RWPE2 (cell line): ENCODE measurements at places on chromosomes 1 and 21.

GRCh38 chr1:231554969-231555368, 26.5 kb downstream of the TSNAX start:
- no peak overlapping the region for H3K4me3 ChIP-seq
- no peaks in the 10 kb centered on the region for H3K4me1 ChIP-seq
- H3K36me3 ChIP-seq = no peaks in the 10 kb centered on the region
- no peak for DNase-seq

GRCh38 chr1:4166713-4167112, 266.6 kb upstream of the C1orf174 start:
- no peaks in the 10 kb centered on the region for H3K27me3 ChIP-seq
- no peak overlapping the region for H3K27ac ChIP-seq
- H3K36me3 ChIP-seq = no peaks in the 10 kb centered on the region
- no peak overlapping the region for H3K4me3 ChIP-seq

DNA sequence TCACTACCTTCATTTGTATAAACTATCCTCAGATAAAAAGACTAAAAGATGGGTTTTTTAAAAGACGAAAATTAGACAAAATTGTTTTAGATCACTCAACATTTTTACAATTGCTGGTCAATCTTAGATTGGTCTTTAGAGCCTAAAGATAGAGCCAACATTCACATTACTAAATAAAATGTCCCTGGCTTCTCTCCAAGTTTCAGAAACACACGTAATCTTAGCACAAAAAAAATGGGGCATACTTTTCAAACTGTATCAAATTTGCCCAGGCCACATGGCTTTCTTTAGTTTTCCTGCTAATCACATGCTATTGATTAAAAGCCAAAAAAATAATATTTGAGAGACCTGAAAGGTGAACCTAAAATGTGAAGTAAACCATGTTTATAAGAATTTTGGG, 288.1 kb downstream of the DPYD start:
- DNase-seq = no peak
- no peak overlapping the region for H3K27ac ChIP-seq
- no peaks in the 10 kb centered on the region for H3K27me3 ChIP-seq
- no peak overlapping the region for H3K4me3 ChIP-seq
- peaks cover 11% of the 10 kb centered on the region for H3K4me1 ChIP-seq
- no peaks in the 10 kb centered on the region for H3K36me3 ChIP-seq

DNA sequence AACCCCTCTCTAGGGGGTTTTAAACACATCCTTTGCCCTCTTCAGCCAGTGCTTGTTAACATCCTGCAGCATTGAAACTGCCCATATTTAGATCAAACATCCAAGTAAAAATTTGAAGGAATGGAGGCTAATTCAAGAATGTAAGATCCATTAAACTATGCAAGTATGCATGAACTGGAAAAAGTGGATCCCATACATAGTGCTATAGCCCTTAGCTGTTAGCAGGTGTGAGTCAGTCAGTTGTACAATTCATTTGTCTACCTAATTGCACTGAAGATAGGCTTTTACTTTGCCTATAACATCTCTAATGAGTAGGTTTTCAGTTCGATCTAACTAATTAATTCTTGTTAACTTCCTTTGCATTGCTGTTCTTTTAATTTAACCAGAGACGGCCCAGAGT, 270.9 kb downstream of the LMO4 start:
- H3K27me3 ChIP-seq = no peaks in the 10 kb centered on the region
- no peak for DNase-seq
- no peaks in the 10 kb centered on the region for H3K4me1 ChIP-seq
- H3K36me3 ChIP-seq = no peaks in the 10 kb centered on the region
- no peak overlapping the region for H3K27ac ChIP-seq

DNA sequence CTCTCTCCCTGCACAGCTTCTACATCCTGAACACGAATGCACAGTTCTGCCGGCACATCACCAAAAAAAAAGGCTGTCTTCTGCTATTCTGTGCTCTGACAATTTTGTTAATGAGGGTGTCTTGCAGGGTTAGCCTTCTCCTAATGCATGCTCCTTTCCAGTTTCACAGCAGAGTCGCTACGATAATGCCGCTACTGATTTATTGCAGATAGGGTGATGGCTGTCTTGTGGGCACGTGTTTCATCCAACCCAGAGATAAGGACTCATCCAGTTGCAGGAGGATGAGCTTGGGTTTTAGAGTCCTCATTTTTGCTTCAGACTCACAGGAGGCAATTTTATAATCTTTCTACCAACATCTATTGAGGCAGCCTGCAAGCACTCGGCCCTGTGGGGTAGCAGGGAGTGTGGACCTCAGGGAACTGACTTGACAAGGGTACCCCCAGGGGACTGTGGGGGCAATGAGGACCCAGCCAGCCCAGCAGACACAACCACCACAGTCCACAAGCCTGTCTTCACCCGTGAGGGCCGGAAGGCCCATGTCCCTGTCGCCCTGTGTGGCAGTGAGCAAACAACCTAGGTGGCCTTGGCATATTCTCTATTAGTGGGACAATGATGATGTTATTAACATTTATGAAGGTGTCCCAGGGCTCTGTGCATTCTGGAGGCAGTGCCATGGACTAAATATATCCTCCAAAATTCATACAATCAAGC, 15.4 kb upstream of the UTS2 start:
- H3K36me3 ChIP-seq = no peaks in the 10 kb centered on the region
- DNase-seq = no peak
- H3K4me1 ChIP-seq = no peaks in the 10 kb centered on the region

DNA sequence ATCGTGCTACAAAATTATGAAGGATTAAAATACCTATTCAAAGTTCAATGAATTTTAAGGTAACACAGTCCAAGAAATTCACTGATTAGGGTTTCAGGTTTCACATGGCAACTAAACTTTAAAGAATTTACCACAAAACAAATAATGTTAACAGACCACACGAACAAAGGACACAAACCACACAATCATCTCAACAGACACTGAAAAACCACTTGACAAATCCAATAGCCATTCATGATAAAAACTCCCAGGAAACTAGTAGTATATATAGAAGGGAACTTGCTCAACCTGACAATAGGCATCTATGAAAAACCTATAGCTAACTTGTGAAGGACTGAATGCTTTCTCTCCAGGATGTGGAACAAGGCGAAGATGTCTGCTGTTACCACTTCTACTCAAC, 21.1 kb upstream of the SH2D5 start:
- no peak overlapping the region for H3K4me3 ChIP-seq
- no peak overlapping the region for H3K27ac ChIP-seq
- no peaks in the 10 kb centered on the region for H3K27me3 ChIP-seq
- H3K4me1 ChIP-seq = no peaks in the 10 kb centered on the region

DNA sequence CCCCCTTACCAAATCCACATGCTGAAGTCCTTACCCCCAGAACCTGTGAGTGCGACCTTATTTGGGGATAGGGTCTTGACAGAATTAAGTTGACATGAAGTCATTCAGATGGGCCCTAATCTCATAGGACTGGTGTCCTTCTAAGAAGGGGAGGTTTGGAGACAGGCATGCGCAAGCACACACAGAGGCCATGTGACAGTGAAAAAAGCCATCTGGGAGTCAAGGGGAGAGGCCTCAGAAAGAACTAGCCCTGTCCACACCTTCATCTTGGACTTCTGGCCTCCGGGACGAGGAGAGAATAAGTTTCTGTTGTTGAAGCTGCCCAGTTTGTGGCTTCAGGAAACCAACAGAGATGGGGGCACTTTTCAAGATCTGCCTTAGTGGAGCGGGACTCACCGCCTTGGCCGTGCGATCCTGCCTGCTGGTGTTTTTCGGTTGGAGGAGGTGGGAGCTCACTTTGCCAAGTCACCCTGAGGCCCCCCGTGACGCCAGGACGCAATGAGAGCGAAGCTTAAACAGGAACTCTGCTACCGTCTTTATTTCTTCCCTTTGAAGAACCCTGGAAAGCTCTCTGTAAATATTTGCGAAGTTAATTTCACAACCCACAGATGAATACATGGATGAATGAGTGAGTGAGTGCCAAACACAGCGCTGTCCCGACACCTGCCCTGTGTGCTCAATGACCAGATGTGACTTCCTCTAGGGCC, 42.5 kb upstream of the C1orf174 start:
- DNase-seq = no peak
- no peaks in the 10 kb centered on the region for H3K27me3 ChIP-seq
- no peaks in the 10 kb centered on the region for H3K36me3 ChIP-seq
